ENCODE measurements at places on chromosomes 4 and X.

- peak; percentile 7 for DNase-seq
Measured at GRCh38 chrX:151488677-151489076, 74.8 kb upstream of the PASD1 start.

- no peak for DNase-seq
Measured at GRCh38 chr4:7359400-7360062, 75.2 kb downstream of the PSAPL1 start.

- DNase-seq: no peak
Measured at GRCh38 chr4:7110546-7110945, 42.7 kb upstream of the GRPEL1 start.

GRCh38 chr4:185412412-185412811, 13.4 kb downstream of the UFSP2 start:
- no peak for DNase-seq

DNA sequence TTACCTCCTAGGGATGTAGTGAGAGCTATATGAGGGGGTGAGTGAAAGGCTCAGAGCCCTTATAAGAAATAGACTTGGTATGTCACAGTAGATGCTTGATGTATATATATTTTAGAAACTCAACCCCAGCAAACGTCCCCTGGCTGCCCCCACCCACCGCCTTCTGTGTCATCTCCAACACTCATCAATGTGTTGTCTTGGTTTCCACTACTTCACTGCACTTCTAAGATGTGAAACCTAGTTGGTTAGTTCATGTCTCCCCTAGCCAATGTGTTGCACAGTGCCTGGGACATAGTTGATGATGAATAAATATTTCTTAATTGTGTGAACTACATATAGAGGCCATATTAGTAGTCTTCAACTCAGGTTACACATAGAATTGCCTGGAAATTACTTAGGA, 4.4 kb downstream of the FGFBP2 start:
- DNase-seq: no peak

GRCh38 chrX:86047936-86048280, 550 bp upstream of the CHM start:
- DNase-seq: no peak

GRCh38 chr4:25927361-25928195, 13.6 kb downstream of the SMIM20 start:
- DNase-seq: no peak

DNA sequence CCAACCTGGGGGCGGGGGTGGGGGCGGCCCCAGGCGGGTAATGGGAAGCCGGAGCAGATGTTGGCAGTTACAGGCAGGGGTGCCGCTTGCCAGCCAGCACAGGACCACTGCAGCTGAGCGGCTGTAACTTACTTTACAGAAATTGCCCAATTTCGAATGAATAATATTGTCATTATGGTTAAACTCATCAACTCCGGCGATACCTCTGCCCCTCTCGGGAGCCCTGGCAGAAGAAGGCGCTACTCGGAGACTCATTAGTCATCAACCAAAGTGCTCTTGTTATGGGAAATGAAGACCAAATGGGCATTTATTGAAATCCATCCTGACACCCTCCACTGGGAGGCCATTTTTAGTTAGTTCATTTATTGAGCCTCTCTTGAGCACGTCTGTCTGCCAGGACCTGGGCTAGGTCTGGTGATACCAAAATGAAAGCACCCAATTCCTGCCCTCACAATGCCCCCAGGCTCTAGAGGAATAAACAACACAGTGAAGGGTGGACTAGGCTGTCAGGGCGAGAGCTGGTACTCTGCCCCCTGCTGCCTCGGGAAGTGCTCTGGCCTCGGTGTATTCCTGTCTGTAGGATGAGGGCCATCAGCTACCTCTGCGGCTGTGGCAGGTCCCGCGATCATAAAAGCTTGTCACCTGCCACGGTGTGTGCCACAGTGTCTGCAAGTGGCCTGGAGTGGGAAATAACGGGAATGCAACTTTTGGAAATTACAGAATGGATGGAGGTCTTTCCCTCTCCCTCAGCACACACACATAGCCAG, 159.1 kb upstream of the PSAPL1 start:
- DNase-seq: no peak

DNA sequence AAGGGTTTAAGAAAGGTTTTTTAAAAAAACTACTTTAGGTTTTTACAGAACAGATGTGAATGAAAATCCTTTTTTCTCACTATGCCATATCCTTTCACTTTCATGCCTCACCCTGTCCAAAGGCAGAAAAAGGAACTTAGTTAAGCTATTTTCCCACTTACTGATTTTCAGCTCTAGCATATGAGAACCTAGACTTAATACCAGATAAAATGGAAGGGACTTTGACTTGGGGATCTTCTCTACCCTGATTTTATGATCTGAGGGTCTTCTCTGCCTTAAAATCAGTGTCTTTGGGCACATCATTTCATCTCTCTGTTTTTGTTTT, 42.4 kb downstream of the FNIP2 start:
- no peak for DNase-seq

DNA sequence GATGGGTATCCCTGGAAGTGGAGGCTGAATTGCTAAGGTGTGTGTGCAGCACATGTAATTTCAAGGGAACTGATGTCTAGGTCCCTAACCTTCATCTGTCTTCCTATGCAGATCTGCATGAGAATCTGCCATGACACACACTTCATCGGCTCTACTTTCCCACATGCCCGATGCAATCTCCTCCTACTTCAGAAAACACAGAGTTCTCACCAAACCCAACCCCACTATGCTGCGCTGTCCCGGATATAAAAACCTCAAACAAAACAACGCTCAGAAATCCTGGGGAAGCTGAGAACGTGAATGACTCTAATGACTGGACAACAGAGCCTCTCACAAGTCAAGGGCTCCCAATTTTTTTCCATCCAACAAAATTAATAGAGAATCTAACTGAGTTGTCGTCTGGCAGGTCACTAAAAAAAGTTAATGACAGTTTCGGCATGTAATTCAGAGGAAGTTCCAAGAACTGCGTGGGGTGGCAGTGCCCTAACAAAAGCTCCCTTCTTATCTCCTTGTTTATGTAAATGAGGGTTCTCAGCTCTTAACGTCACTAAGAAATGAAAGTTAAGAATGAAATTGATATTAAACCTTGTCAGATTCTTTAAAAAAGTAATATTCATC, 39.0 kb downstream of the STX18 start:
- DNase-seq: no peak

DNA sequence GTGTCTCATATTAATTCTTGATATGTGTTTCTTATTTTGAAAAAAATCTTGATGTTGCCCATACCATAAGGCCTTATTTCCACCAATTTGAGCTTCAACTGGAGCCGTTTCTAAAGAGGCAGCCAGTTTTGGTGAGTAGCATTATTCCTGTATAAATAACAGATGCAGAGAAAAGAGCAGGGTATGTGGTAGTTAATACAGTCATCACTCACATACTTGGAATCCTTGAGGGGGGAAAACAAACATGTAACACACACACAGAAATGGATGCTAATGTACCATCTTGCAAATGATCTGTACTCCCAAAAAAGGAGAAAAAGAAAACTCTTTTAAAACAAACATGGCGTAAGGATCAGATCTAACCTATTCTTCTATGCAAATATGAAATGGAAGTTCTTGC, 389.7 kb downstream of the GPM6A start:
- no peak for DNase-seq

DNA sequence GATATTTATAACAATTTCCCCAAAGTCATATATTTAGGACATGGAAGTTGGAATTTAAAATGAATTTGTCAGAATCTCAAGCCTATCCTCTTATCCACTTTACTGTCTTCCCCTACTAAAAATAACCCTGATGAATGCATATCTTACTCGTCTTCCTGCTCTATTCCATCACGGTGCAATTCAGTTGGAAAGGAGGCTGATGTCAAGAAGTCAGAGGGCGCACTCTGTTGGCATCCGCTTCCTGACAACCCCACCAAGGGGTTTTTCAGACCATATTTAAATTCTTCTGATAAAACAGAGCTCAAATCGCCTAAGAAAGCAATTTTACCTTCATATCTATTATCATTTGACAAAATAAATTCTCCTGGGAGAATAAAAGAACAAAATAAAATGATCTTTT, 233.5 kb downstream of the ARHGAP24 start:
- DNase-seq: no peak

GRCh38 chrX:107730298-107730655, 45.3 kb downstream of the TSC22D3 start:
- no peak for DNase-seq

DNA sequence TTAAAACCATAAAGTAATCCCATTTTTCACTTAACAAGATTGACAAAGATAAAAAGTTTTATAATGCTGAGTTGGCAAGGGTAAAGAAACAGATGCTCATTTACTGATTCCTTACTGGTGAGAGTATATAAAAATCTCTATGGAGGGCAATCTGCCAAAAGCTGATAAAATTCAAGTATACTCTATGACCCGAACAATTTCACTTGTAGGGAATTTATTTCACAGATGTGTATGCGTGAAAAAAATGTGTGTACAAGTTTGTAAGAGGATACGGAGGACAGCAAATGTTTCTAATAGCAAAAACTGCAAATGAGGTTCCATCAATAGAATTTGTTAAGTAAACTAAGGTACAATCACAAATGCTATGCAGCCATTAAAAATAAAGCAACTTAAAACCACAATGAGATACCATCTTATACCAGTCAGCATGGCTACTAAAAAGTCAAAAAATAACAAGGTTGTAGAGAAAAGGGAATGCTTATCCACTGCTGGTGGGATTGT, 23.4 kb downstream of the DHX15 start:
- DNase-seq: no peak

DNA sequence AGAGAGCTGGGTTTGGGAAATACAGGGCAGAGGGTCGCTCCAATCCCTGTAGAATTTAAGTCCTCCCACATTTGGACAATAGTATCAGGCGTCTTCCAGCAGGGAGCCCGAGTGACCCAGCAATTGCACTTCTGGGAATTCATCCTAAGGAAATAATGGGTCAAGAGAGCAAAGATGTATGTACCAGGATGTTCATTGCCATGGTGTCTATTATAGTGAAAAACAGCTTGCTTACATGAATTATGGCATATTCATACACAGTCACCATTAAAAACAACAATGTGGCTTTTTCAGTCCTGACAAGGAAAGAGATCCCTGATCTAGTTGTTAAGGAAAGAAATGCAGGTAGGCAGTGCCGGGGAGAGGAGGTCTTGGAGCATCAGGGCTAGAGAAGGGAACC, 167.7 kb downstream of the PJA1 start:
- DNase-seq: no peak

DNA sequence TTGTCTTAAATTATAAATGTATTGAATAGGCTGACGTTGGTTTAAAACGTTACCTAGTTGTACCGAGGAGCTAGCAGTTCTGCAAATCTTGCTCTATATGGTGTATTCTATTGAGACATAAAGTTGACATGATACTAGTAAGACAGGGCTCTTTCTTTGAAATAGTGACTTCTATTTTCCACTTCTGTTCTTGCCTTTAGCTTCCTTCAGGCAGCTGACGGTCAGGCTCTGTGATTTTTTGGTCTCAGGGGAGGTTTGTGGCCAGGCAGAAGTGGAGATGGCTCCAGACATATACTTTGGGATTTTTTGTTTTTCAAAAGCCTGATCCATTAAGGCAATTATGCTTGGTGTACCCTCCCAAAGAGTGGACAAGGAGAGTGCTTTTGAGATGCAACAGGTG, 95.2 kb downstream of the SLC34A2 start:
- DNase-seq: no peak

DNA sequence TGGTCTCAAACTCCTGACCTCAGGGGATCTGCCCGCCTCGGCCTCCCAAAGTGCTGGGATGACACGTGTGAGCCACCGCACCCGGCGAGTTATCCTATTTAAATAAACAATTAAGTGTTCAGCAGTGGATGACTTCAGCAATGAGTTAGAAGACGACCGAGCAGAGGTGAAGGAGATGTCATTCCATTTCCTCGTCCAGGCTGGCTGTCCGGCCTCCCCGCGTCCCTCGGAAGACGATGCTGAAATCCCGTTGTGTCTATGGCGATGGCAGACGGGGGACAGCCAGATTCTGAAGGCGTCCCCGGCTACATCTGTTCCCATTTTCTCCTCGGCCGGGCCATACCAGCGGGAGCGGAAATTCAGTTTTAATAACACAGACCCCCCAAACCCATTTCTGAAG, 209.8 kb downstream of the CRLF2 start:
- no peak for DNase-seq

GRCh38 chr4:46219872-46220271, 96.0 kb upstream of the GABRG1 start:
- DNase-seq: no peak

GRCh38 chr4:70833675-70834074, 6.0 kb downstream of the GRSF1 start:
- DNase-seq: no peak

- no peak for DNase-seq
Measured at GRCh38 chr4:150256225-150256620, 178.0 kb downstream of the DCLK2 start.

- DNase-seq: peak; percentile 38
Measured at GRCh38 chr4:85777908-85778631, 303.1 kb downstream of the ARHGAP24 start.

DNA sequence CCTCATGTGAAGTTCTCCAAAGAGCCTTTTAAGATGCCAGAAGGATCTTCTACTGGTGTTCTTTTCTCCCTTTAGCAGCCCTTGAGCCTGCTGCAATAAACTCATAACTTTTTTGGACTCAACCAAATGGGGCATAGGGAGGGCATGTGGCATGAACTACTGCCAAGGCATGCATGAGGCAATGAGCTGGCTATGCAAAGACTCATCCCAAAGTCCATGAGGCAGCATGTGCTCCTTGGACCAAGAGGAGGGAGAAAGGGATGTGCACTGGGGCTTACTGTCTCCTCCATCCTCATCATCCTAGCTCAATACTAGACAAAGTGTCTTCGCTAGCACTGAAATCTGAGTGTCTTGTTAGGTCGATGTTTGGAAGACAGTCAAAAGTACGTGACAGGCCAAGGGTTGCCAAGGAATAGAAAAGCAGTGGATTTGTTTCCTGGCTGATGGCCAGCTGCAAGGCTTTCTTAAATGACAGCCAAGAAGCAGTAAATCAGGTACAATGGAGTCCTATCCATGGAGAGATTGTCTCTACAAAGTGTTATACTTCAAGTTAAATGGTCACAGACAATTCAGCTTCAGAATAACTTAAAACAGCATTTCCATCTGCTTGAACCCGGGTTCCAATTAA, 44.5 kb upstream of the ATXN3L start:
- no peak for DNase-seq
